ENCODE measurements at places on chromosomes 12 and 14.

- DNase-seq = no peak
Observed at GRCh38 chr12:89547101-89547500, 21.3 kb upstream of the POC1B start.

DNA sequence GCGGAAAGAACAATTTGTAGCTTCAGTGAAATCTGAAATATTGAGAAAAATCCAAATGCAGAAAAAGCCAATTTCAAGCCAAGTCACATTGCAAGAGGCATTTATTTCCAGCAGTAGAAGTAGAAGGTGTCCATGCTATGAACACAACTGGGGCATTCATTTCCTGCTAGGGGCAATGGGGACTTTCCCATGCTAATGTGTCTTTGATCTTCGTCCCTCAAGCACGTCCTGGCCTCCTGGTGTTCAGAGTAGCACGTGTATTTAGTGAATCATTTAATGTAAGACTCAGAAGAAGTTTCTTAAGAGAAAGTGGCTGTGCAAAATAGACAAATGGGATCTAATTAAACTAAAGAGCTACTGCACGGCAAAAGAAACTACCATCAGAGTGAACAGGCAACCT lies 267.9 kb downstream of the TMEM132C start:
- no peak for DNase-seq

DNA sequence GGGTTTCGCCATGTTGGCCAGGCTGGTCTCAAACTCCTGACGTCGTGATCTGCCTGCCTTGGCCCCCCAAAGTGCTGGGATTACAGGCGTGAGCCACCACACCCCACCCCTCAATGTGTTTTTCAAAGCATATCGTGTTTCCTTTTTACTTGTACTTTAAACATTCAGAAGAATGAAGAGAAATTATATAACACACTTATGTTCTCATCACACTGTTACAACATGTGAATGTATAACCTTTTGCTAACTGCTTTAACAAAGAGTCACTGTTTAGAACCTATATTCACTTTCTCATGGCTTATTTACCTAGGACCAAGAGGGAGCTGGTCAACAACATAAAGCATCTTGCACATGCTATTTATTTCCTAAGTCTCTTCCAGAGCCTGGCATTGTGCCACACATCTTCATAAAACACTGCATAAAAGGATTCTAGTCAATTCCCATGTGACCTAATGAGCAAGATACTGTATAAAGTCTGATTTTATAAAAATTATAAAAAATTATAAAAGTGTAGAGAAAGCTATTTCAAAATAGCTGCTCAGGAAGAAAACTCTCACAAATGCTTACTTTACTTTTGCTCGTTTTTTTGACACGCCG lies 16.0 kb upstream of the ACTR6 start:
- DNase-seq = no peak

DNA sequence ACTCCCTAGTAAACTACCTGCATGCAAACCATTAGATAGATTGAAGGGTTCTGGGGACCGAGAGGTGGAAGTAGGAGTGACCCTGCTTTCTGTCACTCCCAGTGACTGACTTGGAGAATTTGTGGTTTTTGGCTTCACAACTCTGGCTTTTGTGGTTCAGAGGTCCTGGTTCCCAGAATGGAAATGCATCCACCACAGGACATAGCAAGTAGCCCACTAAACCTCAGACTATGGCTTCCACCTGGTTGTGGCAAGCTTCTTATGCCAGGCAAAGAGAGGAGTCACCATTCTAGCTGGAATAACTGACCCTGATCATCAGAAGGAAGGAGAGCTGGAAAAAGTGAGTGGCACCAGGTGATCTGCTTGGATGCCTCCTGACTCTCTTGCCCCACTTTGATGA lies 162.4 kb upstream of the TMEM260 start:
- DNase-seq = no peak

DNA sequence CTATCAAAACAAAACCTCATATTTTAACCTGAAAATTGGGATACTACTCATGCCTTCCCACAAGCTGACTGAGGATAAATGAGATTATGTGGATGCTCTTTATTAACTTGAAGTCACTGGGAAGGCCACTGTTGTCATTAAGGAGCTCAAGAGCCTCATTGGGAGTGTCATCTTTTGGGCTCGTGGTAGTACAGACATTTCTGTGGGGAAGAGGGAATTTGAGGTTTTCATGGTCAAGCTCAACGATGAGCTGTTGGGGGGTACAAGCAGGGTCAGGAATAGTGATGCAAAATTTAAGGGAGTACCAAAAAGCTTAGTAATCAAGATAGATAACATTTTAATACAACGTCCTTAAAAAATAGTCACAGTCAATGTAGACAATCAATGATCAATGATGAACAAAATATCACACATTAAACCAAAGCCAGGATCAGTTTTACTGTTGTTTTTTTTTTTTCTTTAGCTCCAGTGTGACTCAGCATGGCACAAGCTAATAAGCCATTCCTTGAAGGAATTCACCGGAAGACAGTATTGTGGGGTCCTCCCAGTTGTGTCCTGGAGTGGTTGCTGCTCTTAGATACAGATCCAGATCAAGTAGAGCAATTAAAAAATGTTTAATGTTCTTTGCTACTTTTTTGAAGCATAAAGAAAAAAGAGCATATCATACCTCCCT lies 130.9 kb downstream of the C12orf75 start:
- DNase-seq = no peak

- peak; percentile 64 for DNase-seq
Observed at GRCh38 chr12:57110104-57111030, 795 bp downstream of the STAT6 start.

DNA sequence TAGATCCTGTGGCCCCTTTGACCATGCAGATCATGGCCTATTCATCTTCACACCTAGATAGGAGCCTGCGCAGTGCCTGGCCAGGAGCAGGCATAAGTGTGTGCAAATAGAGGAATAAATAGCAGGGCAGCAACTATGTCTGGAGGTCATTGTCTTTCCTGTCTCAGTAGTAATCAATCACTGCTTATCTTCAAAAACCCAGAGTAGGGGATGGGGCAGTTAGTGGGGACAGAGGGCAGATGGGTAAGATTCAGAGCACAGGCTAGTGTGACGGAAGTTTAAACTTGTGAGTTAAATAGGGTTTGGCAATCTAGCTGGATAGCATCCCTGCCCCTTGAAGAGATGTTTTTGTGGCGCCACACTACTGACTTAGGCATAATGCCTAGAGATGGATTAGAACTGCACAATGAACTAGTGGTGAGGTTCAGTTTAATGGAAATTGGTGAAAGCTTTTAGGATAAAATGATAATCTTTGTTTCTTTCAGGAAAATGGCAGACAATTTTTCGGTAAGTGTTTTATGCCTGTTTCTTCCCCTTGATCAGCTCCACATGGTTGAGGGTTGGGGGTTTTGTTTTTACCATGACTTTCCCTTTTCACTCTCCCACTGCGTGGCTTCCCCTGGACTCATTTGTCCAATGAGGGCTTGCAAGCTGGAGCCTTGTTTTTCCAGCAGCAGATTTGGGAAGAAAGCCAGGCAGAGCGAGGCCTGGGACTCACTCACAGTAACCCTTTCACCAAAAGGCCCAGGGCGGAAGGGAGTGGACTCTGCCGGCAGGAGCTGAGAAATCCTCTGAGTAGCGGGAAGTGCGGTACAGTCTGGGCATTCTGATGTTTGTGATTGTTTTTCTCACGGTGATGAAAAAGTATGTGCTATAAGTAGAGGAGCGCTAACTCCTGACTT lies 8.1 kb downstream of the LGALS3 start:
- DNase-seq = no peak

DNA sequence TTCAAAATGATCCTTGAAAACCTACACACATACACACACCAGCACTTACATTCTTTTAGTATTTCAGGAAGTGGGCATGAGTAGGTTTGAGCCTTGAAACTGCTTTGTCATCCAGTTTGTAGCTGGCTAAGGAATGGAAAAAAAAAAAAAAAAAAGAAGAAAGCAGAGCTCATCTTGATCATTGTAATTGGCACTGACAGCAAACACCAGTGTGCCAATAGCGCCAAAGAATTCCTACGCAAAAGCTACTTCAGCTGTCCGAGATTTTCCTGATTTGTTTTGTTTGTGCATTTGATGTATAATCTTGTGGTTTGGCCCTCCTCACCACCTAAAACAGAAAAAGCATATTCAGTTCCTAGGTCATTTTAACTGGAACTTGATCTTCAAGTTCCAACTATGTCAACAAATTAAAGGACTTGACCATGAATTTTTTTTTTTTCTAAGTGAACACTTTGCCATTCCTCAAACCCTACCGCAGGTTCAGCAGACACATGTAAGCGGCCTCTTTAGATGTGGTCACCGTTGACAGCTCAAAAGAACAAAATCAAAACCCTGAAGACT lies 57.3 kb downstream of the FLRT2 start:
- no peak for DNase-seq

- no peak for DNase-seq
Observed at GRCh38 chr14:20434701-20435581, 1.0 kb downstream of the KLHL33 start.

DNA sequence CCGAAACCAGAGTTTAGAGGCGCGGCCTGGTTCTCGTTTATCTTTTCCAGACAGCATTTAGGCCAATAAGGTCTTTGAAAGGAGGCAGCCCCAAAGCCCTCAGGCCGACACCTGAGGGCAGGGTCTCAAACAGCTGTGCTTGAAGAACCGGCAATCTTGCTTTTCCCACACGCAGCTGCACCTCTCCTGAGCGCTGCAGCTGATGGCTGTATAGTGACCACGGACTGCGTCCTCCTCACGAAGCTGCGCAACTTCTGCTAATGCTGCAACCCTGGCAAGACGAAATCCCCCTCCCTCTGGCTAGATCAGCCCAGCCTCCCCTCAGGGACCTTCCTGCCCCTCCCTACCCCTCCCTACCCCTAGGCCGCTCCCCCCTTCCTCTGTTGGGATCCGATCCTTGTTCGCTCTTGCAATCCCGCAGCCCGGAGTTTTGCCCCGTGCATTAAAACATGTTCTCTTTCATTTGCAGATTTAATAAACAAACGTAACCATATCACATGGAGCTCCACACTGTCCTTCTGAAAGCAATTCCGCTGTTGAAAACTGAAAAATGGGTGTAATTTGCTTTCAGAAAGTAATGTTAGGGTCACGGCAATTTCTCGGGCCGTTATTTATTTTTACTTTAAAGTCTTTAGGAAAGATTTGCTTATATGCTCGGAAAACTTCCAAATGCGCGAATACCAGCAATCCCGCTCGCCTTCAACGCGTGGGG lies 4.8 kb upstream of the PAX9 start:
- no peak for DNase-seq

GRCh38 chr14:99831903-99832685 lies 38.9 kb downstream of the EML1 start:
- DNase-seq = no peak

- DNase-seq = peak; percentile 40
Observed at GRCh38 chr12:123150744-123151456, at the start of gene PITPNM2. Gene PITPNM2, minus strand, starts transcription at chr12:123151090. Its CDS starts 116,500 bp downstream, at chr12:123034590.

- DNase-seq = no peak
Observed at GRCh38 chr12:117032593-117033381, 66.4 kb downstream of the TESC start.

- DNase-seq = no peak
Observed at GRCh38 chr12:128381541-128381940, 114.6 kb downstream of the TMEM132C start.

- no peak for DNase-seq
Observed at GRCh38 chr12:65567820-65568219, 256.5 kb upstream of the HMGA2 start.

GRCh38 chr12:116087962-116088361 lies 189.5 kb downstream of the MED13L start:
- DNase-seq = no peak

DNA sequence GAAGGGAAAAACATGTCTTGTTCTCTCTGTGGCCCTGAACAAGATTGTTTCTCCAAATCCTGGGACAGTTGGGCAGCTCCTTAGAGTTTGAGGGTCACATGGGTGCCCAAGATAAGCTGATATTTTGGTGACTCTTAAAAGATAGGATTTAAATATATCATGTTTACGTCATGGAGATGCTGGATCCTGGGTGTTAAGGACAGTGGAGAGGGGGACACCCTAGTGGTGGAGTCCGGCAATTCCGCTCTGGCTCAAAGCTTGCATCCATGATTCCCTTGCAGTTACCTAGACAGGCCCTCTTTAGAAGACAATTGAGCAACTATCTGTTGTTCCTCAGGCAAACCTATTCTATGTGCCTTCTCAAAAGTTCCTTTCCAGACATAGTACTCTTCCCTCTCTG lies 101.8 kb downstream of the CMKLR1 start:
- no peak for DNase-seq

DNA sequence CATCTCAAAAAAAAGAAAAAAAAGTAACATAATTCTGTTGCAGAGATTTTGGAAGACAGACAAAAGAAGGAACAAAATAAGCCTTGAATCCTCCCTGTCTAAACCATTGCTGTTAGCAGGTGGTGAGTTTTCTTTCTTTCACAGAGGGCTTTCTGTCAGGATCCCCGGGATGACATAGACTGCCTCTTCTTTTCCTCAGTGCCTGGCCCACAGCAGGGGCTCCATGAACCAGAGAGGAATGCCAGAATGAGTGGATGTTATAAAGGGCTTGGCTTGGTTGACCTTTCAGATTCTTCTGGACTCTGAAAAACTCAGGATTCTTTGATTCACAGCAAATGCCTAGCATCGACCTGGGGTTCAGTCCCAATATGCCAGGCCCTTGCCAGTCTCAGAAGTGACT lies 45.8 kb upstream of the CORO1C start:
- no peak for DNase-seq

DNA sequence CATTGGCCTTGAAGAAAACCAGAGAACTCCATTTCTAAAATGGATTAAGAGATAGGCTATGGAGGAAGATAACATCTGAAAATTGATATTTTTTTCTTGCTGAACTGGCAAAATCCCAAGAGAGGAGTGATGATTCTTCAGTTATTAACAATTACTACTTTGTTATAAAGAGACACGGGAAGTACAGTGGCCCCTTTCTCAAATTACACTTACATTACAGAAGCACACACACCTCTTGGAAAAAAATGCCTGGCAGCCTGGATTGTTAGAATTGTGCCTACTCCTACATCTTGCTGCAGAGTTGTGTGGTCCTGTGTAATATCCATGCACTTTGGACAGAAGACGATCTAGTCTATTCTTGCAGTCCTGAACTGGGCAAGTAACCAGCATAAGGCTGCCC lies 71.7 kb downstream of the TGFB3 start:
- no peak for DNase-seq

DNA sequence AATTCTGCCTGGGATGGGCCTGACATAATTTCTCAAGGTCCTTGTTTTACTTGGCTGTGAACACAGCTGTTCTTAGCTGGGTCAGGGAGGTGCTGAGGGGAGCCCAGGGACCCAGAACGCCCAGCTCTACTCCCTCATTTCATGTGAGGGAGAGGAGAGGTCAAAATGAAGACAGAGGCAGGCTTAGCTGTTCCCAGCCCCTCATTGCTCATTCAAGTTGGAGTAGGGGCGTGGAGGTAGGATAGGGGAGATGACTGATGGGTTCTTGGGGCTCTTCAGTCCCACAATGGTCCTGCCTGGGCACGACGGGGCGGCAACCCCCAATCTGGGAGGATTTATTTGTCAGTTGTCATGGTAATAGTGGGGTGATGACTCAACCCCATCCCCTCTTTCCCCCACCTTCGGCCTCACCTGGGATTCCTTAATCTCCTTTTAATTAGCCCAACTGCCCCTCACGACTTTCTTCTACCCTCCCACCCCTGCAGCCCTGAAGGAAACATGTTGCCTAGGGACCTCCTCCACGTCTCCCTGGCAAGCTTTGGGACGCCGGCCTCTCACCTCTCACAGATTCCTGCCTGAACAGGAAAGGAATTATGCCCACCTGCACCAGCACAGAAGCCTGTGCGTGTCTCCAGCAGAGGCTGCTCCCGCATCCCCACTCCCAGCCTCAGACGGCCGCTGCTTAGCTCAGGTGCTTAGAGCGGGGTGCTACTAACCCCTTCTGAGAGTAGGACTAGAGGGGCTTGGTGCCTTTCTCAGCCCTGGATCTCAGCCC lies 10.2 kb downstream of the SPRYD3 start:
- DNase-seq = no peak
